Fibroblast of skin of left quadriceps (primary cell): ENCODE measurements at places on chromosomes 16 and 17.

DNA sequence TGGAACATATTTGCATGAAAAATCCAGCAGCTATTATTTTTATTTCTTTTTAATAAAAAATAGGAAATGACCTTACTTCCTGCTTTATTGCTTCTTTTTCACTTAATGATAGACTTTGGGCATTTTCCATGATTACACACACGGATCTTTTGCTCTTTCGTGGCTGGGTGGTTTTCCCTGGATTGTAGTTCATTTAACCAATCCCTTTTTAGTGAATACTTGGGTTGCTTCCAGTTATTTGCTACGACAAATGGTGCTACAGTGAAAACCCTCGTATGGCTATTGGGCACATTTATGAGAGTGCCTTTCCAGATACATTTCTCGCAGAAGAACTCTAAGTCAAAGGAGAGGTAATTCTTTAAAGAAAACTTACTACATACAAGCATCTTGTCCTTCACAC is 38.6 kb downstream of the FOXL1 start:
- DNase-seq = no peak

DNA sequence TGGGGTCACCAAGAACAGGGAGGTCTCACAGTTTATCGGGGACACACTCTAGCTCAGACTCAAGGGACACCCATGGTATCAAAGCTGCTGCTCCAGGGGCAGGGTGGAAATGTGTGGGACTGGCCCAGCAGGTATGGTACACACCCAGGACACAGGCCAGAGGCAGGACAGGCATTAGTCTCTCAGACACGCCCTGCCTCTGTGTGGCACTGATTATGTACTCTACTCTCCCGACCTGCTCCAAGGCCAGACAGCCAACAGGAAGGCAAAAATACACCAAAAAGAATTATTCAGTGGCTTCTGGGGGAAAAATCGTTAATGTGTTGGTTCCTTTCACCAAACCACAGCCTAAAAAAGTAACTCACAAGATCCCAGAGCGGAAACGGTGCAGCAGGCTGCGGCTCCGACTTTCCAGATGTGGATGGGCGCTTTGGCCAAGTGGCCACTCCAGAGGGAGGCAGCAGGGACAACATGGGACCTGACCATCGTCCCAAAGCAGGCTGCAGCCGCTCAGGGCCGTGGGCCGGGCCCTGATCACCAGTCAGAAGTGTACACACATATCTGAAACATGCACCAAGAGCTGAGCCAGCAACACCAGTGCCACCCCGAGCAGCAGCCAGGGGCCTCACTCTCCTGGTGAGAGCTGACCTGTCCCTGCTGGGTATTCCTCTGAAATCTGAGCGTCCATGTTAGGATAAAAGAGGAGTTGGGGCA is 1.0 kb upstream of the SIRT7 start:
- no peak for DNase-seq

DNA sequence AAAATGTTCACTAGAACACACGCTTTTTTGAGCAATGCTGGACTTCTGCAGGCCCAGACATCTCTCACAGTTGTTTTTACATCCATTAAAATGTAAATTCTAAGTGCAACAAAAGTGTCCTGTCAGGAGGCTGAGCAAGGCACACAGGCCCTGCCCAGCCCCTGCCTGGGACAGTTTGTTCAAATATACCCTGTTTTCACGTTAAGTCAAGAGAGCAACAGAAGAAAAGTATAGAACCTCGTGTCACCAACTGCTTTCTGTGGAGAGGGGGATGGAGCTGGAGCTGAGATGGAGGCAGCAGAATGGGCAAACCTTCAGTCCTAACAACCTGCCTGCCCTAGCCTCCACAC is 4.3 kb upstream of the HOXB2 start:
- no peak for DNase-seq

GRCh38 chr16:73710526-73710925 is 586.1 kb upstream of the PSMD7 start:
- no peak for DNase-seq

DNA sequence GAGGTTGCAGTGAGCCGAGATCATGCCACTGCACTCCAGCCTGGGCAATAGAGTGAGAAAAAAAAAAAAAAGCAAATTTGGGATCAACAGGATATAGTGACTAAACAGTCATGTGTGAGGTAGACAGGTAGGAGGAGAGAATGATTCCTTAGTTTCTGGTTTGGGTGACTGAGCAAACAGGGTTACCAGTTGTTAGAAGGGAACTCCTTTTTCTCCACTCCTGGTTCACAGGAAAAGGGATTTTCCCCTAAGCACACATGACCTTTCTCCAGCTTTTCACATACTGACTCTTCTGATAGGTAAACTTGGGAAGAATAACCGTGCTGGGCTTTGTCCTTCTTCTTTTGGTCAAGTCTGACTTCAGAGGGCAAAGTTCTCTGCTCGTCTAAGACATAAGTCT is 17.3 kb upstream of the WSCD1 start:
- DNase-seq = no peak

GRCh38 chr16:66277311-66278070 is 89.0 kb upstream of the CDH5 start:
- DNase-seq = no peak

- DNase-seq = no peak
These were observed 42.7 kb downstream of the XPO6 start for GRCh38 chr16:28168991-28169554.

- DNase-seq = no peak
These were observed 20.0 kb upstream of the GLG1 start for GRCh38 chr16:74626741-74627416.

GRCh38 chr16:1965396-1966001 is 873 bp upstream of the RPS2 start:
- no peak for DNase-seq

DNA sequence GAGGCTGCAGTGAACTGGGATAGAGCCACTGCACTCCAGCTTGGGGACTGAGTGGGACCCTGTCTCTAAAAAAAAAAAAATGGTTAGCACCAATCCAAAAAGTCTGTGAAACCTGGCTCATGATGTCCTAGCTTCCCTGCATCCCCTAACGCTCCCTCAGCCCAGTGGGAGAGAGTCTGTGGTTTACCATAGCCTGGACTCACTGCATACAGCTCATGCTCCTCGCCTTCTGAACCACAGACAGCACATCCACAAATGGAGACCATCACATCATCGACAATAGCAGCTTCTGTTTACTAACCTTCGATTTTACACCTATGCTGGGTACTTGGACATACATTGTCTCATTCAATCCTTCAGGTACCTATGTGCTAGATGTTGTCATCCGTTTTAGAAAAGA is 43.6 kb downstream of the NLRC5 start:
- DNase-seq = no peak

DNA sequence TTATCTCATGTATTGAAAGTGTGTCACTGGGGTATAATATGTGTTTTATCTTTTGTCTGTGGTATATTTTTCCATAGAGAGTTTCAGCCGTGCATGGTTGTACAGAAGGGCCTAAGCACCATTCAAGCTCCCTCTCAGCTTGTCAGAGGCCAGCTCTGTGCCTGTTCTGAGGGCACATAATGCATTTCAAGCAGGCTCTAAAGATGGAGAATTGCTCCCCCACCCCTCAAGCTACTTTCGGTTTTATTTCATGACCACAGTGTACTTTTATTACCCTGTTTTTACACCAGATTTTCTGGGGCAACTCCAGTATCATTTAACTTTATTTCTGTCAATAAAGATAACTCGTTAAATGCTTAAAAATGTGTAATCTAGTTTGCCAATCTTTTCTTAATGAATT is 131.7 kb downstream of the SHISA6 start:
- no peak for DNase-seq

GRCh38 chr16:8571061-8571596 is 19.2 kb downstream of the TMEM114 start:
- peak; percentile 26 for DNase-seq

DNA sequence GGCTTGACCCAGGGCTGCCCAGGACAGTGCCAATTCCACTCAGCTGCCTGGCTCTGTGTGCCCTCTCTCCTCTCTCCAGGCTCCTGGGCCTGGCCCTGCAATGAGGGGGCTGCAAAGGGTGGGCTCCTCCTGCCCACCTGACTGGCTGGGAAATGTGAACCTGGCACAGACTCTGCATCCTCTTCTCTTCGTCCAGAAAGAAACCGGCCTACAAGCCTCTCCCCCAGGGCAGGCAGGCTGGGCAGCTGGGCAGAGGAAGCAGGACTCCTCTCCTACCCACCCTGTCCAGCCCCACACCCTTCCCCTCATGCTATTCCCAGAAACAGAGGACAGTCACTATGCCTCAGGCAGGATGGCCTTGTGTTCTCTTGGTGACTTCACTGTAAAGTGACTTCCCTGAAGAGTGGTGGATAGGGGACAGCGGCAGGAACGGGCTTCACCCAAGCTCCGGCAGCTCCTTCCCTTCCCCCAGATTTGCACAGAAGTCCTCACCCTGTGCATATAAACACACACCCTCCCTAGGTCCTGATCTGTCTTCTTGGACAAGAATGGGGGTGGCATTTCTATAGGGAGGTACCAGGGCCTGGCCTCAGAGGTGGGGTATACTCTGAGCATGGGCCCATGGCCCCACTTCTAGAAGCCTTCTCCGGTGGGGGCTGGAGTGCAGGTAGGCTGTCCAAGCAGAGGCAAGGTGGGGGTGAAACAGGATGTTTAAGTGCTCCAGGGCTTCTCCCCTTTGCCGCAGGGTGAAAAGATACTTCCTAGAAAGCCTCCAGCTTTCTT is 4.9 kb upstream of the STAT5A start:
- DNase-seq = no peak

- DNase-seq = no peak
These were observed 6.7 kb downstream of the RHBDF1 start for GRCh38 chr16:65745-66144.

GRCh38 chr17:72124438-72124775 is 3.6 kb downstream of the SOX9 start:
- DNase-seq = no peak

DNA sequence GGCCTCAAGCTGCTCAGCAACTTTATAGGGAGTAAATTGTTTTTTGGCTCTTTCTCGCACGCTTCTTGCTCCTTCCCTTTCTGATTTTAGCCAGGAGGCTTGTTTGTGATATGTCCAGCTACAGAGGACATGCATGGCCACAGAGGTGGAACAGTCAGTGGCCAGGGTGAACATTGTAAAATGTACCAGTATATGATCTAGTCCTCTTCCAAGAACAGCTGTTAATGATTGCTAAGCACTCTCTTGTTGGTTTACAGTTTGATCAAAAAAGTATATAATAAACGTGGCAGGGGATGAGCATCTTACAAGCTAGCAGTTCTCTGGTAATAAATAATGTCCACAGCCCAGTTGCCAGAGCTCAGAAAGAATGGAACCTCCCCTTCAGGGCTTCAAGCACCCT is 461.7 kb upstream of the DYNLRB2 start:
- DNase-seq = no peak

DNA sequence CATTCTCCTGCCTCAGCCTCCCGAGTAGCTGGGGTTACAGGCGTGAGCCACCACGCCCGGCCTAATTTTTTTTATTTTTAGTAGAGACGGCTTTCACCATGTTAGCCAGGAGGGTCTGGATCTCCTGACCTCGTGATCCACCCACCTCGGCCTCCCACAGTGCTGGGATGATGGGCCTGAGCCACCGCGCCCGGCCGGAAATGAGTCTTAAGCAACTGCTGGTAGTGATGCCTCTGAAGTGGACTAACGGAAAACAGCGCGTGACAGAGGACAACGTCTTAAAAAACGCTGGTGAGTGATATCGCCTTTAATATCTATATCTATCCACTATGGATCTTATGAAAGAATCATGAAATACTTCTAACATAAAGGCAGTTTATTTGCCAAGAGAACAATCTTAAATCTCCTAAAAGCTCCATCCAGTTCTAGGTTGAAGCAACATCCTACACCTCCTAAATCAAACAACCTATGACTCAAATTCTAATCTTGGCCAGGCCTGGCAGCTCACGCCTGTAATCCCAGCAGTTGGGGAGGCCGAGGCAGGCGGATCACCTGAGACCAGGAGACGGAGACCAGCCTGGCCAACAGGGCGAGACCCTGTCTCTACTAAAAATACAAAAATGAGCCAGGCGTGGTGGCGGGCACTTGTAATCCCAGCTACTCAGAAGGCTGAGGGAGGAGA is 69.8 kb downstream of the NXN start:
- DNase-seq = no peak

- DNase-seq = no peak
These were observed 66.5 kb downstream of the MRM1 start for GRCh38 chr17:36667922-36668321.

DNA sequence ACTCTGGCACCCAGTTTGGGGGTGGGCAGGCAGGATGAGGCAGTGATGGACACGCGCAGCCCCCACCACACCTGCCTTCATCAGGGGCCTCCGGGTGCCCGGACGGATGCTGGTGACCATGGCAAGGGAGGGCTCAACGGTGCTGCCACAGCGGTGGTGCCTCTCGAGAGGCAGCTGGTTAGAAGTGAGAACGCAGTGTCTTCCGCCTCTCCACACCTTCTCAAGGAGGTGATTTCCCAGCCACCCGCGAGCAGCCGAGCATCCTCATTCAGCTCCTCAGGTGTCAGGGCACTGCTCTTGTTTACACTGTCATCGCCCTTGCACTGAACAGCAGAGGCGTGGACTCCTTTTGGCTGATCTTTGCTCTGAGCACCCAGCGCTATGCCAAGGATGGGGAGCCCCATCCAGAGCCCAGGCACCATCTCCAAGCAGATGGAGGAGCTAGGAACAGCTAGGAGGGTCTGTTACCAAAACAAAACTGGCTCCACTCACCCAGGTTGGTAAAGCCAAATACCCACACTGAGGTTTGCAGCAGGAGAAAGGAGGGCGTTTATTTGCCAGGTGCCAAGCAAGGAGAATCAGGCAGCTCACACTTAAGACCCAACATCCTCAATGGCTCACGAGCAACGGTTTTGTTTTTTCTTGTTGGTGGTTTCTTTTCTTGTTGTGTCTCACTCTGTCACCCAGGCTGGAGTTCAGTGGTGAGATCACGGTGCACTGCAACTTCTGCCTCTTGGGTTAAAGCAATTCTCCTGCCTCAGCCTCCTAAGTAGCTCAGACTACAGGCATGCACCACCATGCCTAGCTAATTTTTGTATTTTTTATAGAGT is 174.3 kb upstream of the TNRC6C start:
- no peak for DNase-seq

DNA sequence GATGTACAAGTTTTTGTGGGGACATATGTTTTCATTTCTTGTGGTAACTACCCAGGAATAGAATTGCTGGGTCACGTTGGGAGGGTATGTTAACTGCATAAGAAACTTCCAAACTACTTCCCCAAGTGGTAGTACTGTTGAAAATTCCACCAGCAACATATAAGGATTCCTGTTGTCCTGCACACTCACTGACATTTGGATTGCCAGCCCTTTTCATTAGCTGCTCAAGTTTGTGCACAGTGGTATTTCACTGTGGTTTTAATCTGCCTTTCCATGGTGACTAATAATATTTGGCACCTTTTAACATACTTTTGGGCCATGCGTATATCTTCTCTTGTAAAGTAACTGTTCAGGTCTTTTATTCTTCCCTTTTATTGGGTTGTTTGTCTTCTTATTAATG is 103.3 kb downstream of the GNAO1 start:
- peak; percentile 88 for DNase-seq
